ENCODE measurements at places on chromosomes 1 and 21. TPM values are rescaled to one million over a fixed set of nuclear protein-coding genes. Genes with fewer than 3 reads are reported as not detected.

The OLIG2 gene
- not detected for total RNA-seq

The UHMK1 gene
- 20.9 TPM for total RNA-seq

The HSPB7 gene
- not detected for total RNA-seq

The UMODL1 gene
- total RNA-seq = not detected

The CA6 gene
- not detected for total RNA-seq

The LCK gene
- total RNA-seq = not detected

The ADAM30 gene
- total RNA-seq = not detected

The IL12RB2 gene
- total RNA-seq = not detected
